ENCODE measurements at places on chromosomes 7 and 10.
A peak's percentile ranks its signal among the peaks of the same experiment; 100 is the strongest.

- no peak for DNase-seq
Observed at GRCh38 chr10:44492678-44493077, 107.8 kb upstream of the CXCL12 start.

DNA sequence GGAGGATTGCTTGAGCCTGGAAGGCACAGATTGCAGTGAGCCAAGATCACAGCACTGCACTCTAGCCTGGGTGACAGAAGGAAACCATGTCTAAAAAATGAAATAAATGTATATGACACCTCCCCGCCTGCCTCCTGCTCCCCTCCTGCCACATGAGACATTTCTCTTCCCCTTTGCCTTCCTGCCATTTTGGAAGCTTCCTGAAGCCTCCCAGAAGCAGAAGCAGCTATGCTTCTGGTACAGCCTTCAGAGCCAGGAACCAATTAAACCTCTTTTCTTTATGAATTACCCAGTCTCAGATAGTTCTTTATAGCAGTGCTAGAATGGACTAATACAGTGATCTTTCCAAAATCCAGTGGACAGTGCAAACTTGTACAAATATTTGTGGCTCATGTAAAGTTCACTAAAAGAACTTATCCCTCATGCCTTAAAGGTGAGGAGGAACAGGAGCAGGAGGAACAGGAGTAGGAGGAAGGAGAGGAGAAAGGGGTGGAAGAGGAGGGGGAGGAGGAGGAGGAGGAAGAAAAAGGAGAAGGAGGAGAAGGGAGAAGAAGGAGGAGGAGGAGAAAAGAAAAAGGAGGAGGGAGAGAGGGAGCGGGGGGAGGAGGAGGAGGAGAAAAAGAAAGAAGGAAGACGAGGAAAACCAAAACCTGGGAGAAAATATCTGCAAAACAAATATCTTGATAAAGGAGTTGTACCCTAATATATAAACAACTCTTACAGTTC is 2.8 kb upstream of the ABI1 start:
- no peak for DNase-seq

- DNase-seq, result no peak
Observed at GRCh38 chr10:117929327-117930067, 117.2 kb downstream of the RAB11FIP2 start.

DNA sequence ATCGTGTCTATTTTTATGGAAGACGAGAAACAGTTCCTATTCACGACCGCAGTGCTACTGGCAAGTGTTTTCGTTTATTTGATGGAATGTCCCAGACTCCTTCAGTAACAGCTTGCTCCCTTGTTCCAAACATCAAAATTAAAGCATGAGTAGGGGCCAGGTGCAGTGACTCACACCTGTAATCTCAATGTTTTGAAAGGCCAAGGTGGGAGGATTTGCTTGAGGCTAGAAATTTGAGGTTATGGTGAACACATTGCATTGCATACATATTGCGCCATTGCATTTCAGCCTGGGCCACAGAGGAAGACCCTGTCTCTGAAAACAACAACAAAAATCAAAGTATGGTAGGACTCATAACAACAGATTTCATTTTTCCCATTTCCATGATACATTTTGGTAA is 22.8 kb downstream of the PTTG1IP2 start:
- DNase-seq, result no peak

DNA sequence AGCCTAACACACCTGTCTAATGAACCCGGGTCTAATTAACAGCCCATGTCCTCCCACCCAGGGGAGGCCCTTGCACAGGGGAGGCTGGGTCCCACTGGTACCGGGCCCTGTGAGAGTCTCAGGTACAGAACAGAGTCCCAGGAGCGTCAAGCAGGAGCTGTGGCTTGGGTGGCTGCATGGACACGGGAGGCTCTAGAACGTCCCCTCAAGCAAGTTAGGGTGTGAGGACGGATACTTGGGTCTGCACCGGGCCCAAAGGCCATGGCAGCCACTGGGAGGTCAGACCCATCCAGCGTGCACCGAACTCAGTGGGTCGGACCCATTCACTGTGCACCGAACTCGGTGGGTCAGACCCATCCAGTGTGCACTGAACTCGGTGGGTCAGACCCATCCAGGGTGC is 309.7 kb downstream of the DNAJB6 start:
- no peak for DNase-seq

DNA sequence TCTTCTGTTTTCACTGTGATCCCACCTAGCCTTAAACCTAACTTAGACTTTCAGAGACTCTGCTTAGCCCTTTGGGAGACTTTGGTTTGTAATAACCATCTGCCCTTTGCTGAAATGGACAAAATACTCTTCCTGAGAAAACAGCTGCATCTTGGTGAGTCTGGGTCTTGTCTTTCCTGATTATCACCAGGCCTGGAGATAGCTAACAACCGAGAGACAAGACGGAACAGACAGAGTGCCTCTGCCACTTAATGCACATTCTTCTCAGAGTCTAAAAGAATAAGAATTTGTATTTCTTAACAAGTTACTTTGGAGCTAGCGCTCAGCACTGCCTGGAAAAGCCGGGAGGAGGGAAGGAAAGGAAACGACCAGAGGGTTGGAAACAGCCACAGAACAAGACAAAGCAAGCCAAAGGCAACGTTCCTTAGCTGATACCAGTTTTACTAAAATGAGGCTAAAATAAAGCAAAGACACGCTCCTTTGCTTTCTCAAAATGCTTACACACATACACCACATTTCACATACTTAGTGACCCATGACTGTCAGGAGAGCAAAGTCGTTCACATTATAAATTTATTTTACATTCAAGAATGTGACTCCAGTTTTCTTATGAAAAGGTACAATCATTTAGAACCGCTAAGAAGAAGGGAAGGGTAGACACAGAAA is 70.3 kb upstream of the DGKI start:
- DNase-seq, result no peak

DNA sequence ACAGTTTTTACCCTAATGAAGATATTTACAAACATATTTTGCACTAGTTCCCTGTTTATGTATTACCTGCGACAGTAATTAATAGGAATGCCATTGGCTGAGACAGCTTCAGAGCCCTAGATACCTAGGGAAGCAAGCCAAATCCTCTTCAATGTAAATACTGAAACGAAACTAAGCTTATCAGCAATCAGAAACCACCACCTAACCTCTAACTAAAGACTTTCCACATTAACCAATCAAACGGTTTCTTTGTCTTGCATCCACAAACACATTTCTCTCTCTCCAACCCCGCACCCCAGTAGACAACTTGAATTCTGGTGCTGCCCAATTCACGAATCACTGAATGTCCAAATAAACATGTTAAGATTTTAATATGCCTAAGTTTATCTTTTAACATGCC is 474.4 kb upstream of the C7orf33 start:
- DNase-seq, result no peak

DNA sequence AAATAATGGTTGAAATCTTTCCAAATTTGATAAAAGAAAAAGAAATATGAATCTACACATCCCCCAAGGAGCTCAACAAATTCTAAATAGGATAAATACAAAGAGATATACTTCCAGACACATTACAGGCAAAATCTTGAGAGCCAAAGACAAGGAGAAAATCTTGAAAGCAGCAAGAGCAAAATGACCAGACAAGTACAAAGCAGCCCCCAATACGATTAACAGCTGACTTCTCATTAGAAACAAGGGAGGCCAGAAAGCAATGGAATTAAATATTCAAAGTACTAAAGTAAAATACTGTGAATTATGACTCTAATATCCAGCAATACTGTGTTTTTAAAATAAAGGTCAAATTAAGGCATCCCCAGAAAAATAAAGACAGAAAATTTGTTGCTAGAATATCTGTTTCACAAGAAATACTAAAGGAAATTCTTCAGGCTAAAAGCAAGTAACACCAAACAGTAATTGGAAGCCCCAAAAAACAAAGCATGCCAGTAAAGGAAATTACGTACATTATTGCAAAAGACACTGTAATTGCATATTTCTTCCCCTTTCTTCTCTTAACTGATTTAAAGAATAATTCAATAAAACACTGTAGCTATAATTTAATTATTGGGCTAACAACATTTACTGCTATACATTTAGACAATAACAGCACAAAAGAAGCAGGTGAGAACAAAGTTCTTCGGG is 36.4 kb downstream of the ZNF438 start:
- no peak for DNase-seq

DNA sequence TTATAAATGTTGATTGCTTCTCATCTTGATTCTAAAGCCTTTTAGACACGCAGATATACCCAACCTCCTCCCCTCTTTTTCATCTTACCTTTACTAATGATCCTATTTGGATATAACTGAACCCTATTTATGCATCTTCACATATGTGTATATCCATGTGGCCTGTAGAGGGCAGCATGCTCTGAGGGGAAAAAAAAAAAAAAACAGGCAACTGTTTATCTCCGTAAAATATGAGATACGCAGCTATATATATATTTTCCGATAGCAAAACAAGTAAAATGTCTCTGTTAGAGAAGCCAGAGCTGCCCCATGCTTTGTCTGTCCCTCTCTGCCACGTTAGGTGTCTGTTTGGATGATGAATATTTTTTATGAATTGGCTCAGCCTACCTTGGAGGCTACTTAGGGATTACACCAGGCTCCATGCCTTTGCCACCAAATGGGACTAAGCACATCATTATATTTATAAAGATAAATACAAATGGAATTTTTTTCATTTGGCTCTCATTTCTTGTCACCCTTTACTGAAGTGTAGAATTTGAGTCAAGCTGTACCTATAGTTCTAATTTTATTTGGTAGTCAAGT is 174.8 kb upstream of the FZD1 start:
- DNase-seq, result peak; percentile 74

DNA sequence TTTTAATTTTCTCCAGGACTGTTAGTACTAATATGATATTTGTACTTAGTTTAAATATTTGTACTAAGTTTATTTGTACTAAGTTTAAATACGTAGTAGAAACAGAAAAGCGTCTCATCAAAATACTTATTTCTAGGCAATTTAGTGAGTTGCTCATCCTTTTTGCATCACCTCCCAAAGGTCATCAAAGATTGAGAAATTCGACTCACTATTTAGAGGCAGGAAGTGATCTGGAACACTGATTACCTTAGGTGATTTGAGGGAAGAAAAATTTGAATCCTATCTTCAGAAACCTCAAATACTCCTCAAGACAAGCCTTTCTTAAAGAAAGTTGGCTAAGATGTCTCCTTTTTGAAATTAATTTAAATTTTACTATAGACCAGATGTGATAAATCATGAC is 14.5 kb downstream of the WNT16 start:
- DNase-seq, result no peak

GRCh38 chr10:94143261-94143660 is 149.5 kb downstream of the PLCE1 start:
- DNase-seq, result no peak

GRCh38 chr7:12770227-12770975 is 83.0 kb downstream of the ARL4A start:
- no peak for DNase-seq

DNA sequence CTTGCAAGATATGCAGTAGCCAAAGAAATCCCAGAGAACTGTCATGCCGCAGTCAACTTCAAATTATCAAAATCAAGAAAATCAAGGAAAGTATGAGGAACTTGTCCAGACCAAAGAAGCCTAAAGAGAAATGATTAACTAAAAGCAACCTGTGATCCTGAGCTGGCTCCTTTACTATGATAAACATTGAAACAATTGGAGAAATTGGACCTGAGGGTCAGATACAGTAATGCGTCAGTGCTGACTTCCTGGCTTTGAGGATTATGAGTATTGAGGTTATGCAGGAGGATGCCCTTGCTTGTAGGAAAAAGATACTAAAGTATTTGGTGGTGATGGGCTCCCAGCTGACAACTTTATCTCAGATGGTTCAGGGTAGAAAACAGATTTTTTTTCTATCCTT is 324.7 kb upstream of the AKR1E2 start:
- no peak for DNase-seq

DNA sequence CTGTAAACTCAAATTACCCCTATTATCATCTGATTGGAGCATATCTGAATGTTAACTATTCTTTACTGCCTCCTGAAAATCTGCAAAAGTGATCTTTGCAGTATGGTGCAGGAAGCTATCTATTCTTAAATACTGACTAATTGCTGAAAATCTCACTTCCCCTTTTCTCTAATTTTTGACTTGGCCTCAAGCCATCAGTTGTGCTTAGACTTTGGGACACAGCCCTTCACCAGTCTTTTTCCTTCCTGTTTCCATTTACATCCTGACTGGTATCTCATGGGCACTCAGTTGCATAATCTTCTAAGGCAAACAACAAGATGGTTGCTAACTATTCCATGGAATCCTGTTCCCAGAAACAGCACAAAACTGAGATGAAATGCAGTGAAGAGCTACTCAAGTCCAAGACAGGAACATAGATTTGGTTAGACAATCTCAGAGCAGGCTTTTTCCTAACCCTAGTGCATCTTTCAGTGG is 228.5 kb downstream of the SORCS1 start:
- DNase-seq, result no peak

DNA sequence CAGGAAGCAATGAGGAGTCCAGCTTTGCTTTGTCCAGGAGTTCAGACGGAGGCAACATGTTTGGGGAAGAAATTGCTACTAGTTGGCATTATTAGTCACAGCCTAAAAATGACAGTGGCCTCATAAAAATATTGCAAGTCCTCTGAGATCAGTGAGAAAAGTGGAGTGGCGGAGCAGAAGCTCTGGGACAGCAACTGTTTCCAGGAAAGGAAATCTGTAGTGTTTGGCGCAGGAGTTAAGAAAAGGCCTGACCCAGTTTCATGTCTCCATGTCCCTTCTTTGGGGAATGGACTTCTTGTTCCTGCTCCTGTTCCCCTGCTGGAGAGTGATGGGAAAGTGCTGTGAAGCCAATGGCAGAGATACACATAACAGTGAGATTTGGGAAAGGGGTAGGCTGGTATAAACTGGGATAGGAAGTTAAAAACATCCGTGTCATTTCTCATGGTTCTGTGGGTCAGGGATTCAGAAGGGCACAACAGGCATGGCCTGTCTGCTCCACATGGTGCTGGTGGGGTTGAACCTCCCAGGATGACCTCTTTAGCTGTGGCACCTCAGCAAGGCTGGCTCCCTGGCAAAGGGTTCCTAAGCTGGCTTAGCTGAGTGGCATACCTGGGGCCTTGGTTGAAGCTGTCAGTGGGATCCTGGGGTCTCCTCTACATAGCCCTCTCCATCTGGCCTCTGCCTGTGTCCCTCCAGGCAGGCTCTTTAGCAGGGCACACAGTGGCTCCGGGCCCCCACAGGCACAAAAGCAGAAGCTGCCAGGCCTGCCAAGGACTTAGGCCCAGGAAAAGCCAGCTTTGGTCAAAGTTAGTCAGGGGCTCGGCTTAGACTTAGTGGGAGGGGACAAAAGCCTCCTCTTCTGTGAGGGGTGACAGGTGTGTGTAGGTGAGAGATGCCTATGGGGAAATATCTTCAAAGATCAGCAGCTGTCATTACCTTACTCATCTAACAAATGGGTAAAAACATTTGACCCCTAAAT is 77.7 kb downstream of the WDFY4 start:
- DNase-seq, result no peak

DNA sequence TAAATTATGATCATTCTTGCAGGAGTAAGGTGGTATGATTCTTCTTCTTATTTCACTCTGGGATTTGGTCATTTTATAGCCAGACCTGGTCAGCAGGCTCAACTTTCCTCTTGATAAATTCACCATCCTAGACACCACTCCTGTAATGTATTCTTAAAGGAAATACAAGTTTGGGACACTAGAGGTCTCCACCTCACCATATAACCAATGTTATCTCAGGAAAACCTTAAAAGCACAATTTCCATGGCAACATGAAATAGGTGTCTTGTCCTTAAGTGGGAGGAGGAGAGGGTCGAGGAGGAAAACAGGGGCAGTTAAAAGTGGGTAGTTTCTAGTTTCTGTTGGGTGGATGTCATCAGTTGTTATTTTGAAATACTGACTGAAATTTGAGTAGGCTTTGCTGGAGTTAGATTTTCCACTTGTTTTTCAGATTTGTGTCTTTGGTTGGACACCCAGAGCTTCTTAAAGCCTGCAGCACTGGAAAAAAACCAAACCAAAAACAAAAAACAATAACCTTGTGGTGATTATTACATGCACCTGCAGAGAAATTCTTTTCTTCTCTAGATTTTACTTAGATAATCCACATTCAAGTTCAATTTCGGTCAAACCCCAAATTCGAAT is 163.1 kb downstream of the PRKCQ start:
- peak; percentile 53 for DNase-seq
